ENCODE measurements at places on chromosomes 12 and 14.

DNA sequence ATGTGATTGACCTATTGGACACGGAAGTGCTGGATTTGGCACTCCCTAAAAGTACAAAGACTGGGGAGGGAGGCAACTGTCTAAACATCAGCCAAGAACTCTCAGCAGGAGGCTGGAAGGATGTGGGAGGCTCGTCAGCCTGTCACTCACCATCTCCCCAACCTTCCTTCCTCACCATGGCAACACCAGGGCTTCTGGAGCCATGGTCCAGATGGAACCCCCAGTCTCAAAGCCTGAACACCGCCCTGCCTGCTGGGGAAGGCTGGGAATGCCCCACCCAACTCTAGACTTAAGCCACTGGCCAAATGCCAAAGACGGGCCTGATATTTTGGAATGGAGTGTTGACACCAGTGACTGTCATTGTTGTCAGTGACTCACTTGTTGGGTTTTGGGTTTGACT is 55.3 kb downstream of the GALNT16 start:
- DNase-seq, result no peak

- peak; percentile 44 for DNase-seq
These were observed 414.5 kb downstream of the PCNX1 start for GRCh38 chr14:71321574-71322315.

DNA sequence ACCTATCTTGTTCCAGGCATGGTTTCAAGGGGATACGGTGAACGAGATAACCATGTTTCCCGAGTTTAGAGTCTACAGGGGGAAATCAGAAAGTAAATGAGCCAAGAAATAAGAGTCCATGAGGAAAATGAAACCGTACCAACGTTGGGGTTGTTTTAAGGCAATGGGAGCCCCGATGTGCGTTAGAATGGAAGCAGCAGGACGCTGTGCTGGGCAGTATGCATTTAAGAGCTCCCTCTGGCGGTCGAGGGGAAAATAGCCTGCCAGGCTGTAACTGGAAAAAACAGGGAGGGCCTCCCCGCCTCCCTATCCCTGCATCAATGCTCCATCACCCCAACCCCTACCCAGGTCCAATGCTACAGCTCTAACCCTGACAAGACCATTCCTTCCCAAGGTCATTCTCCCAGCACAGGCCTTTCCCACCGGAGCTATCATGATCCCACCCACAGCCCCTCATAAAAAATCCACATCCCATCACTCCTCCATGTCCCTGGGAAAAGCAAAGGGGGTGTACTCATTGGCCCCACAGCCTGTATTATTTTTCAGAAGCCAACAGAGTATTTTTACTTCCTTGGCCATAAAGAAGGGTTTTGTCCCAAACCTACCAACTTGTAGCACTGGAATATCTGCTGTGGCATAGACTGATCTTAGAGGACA is 226.3 kb upstream of the NOS1 start:
- DNase-seq, result peak; percentile 20

GRCh38 chr14:72075649-72076334 is 143.6 kb downstream of the RGS6 start:
- DNase-seq, result no peak

DNA sequence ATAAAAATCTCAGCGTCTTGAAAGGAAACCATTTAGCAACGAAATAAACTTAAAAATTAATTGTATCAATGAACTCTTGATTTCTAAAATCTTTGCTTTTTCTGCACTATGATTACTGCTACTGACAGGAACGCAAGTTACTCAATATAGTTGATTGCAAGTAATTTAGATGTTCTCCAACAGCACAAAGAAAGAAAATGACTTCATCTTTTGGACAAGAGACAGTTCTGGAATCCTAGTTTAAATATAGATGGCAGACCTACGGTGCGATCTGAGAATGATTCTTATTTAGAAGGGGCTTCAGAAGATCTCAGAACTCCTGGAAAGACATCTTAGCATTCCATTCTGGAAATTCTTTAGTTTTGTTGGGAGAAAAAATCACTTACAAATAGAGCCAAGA is 1.4 kb upstream of the SUDS3 start:
- DNase-seq, result no peak

- no peak for DNase-seq
These were observed 166.1 kb upstream of the CCND2 start for GRCh38 chr12:4107436-4107878.

GRCh38 chr14:38143659-38144505 is 63.8 kb upstream of the SSTR1 start:
- no peak for DNase-seq

GRCh38 chr14:31936115-31936514 is 141.0 kb upstream of the ARHGAP5 start:
- no peak for DNase-seq

GRCh38 chr12:78293059-78293686 is 462.5 kb downstream of the NAV3 start:
- DNase-seq, result no peak

GRCh38 chr14:92413379-92413778 is 90.4 kb downstream of the SLC24A4 start:
- DNase-seq, result no peak

DNA sequence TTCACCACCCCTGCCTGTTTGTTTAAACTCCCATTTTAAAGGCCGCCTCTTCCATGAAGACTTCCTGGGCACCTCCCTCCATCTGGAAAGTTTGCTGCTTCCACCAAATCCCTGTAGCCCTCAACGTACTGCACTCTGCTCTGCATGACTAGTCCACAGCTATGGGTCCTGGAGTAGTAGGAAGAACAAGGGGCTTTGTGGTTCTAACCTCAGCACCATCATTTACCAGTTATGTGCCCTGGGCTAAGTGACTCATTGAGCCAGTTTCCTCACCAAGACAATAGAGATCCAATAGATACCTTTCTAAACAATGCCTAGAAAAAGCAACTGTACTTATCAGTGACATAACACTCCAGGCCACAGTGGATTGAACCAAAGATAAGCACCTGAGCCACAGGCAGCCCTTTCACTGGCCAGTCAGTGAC is 8.5 kb upstream of the LTBP2 start:
- no peak for DNase-seq

DNA sequence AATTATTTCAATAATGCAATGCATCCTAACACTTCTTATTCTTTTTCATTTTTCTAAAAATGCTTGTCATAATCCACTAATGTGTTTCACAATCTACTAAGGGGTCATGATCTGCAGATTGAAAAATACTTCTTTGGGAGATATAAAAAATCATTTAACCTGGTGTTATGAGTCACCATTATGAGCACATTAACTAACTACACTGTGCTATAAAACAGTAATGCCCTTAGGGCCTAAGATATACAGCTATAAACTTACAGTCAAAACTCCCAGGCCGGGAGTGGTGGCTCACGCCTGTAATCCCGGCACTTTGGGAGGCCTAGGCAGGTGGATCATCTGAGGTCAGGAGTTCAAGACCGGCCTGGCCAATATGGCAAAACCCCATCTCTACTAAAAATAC is 14.2 kb downstream of the ATXN2 start:
- DNase-seq, result no peak

DNA sequence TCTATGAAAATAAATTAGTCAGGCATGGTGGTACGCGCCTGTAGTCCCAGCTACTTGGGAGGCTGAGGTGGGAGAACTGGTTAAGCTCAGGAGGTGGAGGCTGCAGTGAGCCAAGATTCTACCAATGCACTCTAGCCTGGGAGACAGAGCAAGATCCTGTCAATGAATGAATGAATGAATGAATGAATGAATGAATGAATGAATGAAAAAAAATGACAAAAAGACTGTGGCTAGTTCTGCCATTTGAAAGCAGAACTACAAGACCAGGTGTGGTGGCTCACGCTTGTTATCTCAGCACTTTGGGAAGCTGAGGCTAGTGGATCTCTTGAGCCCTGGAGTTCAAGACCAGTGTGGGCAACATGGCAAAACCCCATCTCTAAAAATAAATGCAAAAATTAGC is 32.2 kb upstream of the NPFF start:
- no peak for DNase-seq

Data from right renal pelvis (tissue), 4 donors.